Fibroblast of mammary gland (primary cell): ENCODE measurements at places on chromosomes 6 and 20.

DNA sequence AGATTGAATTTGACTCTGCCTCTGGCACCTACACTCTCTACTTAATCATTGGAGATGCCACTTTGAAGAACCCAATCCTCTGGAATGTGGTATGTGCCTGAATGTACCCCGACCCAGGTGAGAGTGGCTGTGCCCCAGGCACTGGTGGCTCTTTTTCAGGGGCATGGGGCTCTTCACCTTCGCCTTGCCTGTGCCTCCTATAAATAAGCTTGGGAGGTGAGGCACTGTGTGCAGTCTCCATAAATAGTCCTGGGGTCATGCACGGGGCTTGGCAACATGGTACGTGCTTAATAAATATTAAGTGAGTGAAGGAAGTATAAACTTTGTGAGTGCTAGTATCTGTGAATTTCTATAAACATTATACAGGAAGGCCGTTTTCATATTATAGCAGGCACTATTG is 33.0 kb downstream of the GHRH start:
- no peak for DNase-seq

DNA sequence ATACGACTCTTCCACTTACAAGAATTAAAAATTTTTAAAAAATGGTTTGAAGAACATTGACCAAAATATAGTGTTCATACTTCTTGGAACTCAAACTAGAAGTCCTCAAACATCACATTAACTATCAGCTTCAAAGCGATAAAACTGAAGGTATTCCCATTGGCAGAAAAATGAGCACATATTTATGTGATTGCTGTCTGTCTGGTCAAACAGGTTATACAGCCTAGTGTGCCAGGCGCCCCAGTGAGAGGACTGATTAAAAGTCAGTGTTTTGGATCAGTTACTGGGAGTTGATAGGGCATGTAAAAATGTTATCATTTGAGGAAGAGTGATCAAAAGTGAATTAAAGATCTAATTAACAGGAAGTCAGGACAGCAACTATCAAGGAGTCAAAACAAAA is 738.8 kb downstream of the HDGFL1 start:
- DNase-seq = no peak

GRCh38 chr6:115540077-115540869 is 520.4 kb downstream of the FRK start:
- no peak for DNase-seq

GRCh38 chr6:18053555-18054445 is 66.4 kb upstream of the KIF13A start:
- DNase-seq = peak; percentile 5

DNA sequence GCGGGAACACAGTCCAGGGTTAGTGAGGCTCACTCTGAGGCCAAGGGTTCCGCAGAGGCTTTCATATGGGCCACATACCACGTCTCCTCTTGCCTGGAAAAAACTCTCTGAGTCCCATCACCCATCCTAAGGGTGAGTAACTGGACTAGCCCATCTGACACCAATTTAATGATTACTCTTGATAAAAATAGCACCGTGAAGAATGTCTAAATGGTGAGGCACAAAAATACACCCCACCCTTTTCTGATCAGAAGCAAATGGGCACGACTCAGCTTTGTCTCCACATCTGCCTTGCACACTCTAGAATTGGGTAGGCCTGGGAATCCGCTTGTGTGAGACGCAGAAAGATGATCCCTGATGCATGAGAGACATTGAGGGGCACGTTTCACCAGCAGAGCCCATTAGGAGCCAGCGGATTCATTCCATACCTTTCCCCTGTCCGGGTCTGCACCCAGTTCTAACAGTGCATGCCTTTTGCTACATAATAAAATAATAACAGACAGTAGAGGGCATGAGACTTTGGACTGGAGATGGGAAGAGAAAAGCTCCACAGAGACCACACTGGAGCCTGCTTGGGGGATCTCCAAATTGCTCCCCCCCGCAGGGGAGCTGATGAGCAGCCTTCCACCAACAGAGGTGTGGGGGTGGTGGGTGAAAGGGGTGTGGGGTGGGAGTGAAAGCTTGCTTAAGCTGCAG is 110.0 kb upstream of the KCNK16 start:
- peak; percentile 8 for DNase-seq

- DNase-seq = no peak
Observed at GRCh38 chr6:137968455-137968804, 101.4 kb downstream of the TNFAIP3 start.
